ENCODE measurements at places on chromosomes 5 and 9.
A peak's percentile ranks its signal among the peaks of the same experiment; 100 is the strongest.

- DNase-seq, result no peak
These were observed 111.3 kb downstream of the STK32A start for GRCh38 chr5:147346006-147346561.

DNA sequence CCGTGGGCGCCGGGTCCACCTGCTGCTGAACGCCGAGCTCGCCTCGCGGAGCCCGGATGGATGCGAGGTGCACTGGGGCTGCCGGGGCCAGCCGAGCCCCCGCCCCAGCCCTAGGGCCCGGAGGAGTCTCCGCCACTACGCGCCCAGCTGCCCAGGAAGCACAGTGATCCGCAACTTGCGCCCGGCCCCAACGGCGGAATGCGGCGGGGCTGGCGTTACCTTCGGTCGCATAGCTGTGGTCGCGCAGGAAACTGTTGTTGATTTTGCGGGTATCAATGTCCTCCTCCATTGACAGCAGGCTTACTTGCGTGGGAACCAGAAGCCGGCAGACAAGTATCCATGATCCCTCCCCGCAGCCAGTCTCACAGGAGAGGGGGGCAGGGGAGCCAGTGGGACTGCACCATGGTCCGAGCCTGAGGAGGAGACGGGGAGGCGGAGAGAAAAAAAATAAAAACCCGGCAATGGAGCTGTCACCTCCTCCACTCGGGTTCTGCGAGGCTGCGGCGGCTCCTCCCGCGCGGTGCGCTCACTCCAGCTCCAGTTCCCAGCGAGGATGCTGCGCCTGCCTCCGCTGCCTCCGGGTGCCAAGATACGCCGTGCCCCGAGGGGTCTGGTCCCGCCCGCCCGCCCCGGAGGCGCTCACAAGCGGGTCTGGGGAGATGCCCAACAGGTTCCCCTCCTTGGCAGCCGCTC, 628 bp downstream of the PPP2R2B start:
- peak; percentile 29 for DNase-seq

DNA sequence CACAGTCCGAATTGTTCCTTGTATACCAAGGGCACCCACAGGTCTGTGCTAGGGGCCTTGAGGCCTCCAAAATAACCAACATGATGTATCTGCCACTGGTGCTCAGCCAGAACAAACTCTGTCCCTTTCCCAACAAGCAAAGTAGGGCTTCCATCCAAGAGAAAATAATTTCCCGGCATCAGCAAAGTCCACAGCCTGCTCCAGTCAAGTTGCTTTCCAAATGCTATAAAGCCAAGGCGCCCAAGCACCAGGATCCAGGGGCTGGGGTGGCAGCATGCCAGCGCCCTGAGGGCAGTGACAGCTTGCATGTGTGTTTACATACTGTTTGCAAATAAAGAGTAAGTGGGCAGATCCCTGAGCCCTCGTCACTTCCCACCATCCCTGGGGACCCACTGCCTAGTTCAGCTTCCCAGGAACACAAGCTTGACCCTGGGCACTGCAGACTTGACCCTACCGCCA, 155.9 kb downstream of the ERCC6L2 start:
- DNase-seq, result no peak

DNA sequence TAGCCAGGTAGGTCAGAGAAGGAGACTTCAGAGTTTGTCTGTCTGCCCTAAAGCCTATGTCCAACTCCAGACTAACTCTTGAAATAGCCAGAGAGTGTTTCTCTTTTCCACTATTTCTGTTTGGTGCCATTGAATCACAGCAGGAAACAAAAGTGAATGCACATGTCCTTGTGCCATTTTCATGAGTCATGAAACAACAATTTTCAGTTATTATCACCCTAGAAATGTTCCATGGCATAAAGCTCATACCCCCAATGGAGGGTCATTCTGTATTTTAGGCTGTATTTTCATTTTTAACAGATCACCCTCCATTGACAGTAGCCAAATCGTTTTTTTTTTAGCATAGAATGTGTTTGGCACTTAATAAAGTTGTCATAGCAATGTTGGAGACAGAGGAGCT, 124.7 kb downstream of the PAPPA start:
- no peak for DNase-seq

DNA sequence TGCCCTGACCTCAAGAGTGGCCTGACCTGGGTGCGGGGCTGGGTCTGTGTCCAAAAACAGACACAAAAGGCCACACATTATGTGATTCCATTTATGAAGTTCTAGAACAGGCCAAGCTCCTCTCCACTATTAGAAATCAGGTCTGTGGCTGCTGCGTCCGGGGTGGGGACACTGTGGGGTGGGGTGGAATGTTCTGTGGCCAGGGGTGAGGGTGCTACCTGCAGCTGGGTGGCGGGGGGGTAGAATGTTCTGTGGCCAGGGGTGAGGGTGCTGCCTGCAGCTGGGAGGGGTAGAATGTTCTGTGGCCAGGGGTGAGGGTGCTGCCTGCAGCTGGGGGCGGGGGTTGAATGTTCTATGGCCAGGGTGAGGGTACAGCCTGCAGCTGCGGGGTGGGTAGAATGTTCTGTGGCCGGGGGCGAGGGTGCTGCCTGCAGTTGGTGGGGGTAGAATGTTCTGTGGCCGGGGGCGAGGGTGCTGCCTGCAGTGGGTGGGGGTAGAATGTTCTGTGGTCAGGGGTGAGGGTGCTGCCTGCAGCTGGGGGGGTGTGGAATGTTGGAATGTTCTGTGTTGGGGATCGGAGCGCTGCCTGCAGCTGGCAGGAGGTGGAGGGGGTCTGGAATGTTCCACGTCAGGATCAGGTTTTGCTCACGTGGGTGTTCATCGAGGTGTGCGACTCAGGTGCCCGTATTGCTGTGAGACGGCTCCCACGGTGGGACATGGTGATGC, 8.3 kb downstream of the LCN12 start:
- no peak for DNase-seq

DNA sequence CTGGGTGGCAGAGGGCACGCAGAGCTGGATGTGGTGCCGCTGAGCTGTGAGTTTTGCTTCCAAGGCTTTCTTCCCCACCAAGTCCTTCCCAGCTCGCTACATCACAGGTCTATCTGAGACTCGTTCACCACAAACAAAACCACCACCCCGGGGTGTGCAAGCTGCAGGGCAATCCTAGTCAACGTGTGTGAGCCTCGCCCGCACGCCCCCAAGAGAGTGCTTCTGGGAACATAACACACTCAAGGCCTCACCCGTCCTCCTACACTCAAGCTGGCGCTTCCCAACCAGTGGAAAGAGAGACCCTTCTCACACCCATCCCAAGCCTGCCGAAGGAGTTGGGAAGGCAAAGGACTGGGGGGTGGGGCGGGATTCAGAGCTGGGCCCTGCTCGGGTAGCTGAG, 10.6 kb downstream of the SNAPC4 start:
- DNase-seq, result no peak

Measured in activated CD4-positive, CD25-positive, alpha-beta regulatory T cell treated with anti-CD3 and anti-CD28 coated beads, Interleukin-2, amount 50 U/mL, for 72 hours (primary cell).